Chondrocyte (in vitro differentiated cells): ENCODE measurements at places on chromosomes 16 and 17. TPM values are rescaled to one million over a fixed set of nuclear protein-coding genes. Genes with fewer than 3 reads are reported as not detected.

Gene KRT32
- total RNA-seq: not detected in 3 replicates

DNA sequence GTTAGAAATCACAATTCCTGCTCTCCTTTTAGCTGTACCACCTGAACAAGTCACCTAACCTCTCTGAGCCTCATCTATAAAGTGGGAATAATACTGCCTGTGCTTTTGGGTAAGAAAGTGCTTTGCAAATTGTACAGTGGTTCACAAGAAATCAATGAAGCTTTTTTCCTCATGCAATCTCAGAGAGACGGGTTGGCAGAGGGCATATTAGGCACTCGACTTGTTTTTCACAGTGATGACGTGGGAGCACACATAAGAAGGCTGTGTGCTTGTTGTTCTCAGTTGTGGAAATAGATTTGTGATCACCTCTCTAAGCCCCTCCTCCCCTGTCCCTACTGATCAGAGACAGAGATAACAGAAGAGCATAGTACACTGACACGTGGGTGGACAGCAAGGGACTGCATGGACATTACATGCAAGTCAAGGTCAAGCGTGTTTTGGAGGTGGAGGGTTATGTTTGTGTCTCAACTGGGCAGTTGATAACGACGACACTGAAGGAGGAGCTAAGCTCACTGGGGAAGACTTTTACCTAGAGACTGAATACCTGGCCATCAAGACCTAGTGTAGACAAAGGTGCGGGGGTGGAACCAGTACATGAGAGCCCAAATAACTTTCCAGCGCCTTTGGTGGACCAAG, 1.7 kb upstream of the GPT2 start:
- DNase-seq: no peak

GRCh38 chr16:15548482-15548891, 94.5 kb downstream of the MARF1 start:
- no peak for DNase-seq

GRCh38 chr16:58551496-58551895, 36.2 kb downstream of the SETD6 start:
- DNase-seq: no peak

Gene SDK2
- total RNA-seq: 15.8 to 38.5 TPM (median 16.2 TPM) in 3 replicates

GRCh38 chr17:14089179-14089578, 19.9 kb downstream of the COX10 start:
- DNase-seq: no peak

DNA sequence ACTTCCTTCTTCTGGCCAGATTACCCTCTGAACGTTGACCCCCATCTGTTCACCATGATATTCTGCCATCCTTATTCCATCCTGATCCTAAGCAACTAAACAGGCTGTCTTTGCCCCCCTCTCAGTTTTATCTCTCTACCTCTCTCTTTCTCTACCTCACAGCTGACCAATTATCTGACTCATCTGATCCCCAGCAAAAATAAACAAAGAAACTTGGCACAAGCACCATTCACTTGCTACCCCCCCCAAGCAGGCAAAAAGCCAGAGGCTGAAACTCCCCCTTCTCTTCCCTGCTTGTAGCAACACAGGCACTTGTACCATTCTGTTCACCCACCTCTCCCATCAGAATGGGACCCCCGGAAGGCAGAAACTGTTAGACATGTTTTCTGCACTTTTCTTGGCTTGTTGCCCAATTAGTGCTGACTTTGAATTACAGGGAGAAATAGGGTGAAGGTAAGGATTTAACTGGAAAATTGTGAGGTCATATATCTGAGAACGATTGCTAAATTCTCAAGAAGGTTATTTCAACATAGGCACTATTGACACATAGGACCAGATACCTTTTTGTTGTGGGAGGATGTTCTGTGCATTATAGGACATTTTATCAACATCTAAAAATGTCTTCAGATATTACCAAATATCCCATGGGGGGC, 163.2 kb downstream of the TOX3 start:
- no peak for DNase-seq

DNA sequence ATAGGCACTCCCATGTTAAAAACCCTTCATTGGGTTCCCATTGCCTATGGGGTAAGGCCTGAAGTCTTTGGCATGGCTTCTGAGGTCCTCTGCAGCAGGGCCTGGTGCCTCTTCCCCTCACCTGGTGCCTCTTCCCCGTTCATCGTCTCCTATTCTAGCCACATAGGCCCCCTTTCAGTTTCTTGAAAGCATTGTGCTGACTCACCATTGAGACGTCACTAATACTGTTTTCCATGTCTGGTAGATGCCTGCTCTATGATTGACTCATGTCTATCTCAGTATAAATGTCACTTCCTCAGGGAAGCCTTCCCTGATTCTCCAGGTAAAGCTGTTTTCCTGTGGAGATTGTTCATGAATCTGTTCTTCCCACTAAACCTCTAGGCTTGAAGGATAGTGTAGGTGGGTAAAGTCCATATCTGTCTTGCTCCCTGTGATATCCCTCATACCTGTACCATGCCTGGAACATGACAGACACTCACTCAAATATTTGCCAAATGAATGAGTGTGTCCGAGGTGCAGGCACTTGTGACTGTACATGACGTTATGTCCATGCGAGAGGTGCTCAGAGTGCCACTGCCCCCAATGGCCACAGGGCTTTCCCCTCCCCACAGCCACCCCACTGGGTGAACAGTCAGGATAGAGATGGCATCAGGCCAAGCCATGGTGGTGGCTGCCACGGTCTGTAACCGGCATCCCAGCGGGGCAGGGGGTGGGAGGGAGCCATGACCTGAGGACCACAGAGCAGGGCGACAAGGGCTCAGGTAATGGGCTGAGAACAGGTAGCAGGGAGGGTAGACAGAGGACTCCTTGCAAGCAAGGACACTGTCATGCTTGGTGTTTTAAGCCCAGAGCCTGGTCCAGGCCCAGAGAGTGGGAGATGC, 85.2 kb upstream of the FAM20A start:
- DNase-seq: no peak
